ENCODE measurements at places on chromosomes 12 and 14.

GRCh38 chr12:45298721-45299692 lies 83.1 kb downstream of the ANO6 start:
- no peak for DNase-seq

DNA sequence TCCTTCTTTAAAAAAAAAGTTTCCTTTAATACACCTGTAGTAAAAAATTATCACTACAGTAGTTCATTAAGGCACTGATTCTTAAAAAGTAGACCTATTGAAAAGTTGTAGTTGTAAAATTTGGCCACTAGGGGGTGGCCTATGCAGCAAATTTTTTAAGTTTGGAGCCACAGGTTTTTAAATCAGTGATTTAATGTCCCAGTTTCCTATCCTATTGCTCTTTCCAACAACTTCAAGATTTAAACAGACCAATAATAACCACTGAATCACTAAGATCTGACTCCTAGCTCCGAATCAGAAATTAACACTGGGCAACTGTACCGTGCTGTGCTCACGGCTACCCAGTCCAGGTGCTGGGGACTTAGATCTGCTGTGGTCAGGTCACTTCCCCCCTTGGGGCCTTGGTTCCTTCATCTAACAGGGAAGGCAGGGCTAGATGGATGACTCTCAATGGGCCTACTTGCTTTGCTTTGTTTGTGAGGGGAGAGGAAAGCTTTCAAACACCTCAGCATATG lies 279.3 kb downstream of the MED13L start:
- no peak for DNase-seq

GRCh38 chr12:41967668-41968500 lies 176.8 kb downstream of the GXYLT1 start:
- DNase-seq, result no peak

- DNase-seq, result no peak
These were observed 3.5 kb upstream of the RNU6-8 start for GRCh38 chr14:32206552-32206951.

DNA sequence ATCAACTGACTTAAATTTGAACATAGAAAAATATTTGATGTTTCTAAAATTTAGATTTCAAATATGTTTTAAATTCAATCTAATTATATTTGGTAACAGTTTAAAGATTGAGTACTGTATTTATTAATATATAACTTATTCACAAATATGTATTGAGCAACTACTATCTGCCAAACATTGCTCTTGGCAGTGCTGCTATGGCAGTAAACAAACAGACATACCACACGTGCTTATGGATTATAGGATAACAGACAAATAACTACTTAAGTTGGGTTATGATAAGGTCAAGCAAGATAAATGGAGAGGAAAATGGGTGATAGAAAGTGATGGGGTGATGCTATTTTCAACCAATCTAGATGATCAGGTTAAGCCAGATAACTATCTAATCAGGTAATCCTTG lies 538.1 kb downstream of the C12orf50 start:
- no peak for DNase-seq

DNA sequence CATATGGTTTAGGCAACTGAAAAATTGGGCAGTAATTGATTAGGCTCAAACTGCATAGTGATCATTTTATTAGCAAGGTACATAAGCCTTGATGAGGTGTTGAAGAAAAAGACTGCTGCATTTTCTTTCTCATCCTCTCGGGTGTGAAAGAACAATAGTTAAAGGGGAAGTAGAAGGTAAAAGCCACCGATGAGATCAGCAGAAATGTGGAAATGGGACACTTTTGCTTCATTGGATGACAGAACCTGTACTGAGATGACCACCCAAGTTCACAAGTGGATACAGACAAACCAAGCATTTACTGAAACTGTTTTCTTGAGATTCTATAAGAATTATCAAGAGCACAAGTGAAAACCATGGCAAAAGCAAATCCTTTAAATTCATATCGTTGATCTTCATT lies 184.0 kb downstream of the TMX1 start:
- no peak for DNase-seq

GRCh38 chr12:5969974-5970690 lies 25.1 kb upstream of the ANO2 start:
- no peak for DNase-seq

DNA sequence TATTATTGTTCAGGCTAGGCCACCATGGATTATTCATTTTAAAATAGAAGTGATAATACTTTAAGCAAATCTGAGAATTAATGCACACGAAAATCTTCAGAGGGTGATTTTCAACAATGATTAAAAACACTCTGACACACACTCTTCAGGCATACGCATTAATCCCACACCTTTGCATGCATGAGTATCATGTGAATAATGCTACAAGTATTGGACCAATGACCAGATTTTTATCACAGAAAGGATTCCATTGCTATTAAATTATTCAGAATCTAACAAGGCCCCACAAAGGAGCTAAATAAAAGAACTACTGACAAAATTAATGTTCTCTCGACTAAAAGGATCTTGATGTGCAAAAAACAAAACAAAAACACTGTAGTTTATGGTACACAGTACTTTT lies 11.1 kb downstream of the EPS8 start:
- DNase-seq, result no peak

- no peak for DNase-seq
These were observed 41.1 kb downstream of the ACSM4 start for GRCh38 chr12:7344833-7345606.

- no peak for DNase-seq
These were observed 25.8 kb downstream of the KTN1 start for GRCh38 chr14:55605793-55606192.

DNA sequence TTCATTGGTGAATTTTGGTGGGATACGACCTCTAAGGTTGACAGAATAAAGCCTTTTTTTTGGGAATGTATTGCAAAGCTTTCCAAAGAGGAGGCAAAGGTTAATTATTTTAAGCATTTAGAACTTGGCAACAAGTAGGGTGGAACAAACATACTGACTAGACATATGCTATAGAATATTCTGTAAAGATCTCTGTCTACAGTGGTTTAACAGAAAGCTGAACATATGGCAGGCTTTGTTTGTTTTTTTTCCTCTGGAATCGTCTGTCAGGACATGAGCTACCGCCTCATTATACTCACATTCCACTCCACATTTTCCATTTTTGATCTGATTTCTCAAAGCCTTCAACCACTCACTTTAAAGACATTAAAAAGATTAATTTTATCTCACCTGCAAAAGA lies 153.4 kb upstream of the PELI2 start:
- DNase-seq, result no peak

DNA sequence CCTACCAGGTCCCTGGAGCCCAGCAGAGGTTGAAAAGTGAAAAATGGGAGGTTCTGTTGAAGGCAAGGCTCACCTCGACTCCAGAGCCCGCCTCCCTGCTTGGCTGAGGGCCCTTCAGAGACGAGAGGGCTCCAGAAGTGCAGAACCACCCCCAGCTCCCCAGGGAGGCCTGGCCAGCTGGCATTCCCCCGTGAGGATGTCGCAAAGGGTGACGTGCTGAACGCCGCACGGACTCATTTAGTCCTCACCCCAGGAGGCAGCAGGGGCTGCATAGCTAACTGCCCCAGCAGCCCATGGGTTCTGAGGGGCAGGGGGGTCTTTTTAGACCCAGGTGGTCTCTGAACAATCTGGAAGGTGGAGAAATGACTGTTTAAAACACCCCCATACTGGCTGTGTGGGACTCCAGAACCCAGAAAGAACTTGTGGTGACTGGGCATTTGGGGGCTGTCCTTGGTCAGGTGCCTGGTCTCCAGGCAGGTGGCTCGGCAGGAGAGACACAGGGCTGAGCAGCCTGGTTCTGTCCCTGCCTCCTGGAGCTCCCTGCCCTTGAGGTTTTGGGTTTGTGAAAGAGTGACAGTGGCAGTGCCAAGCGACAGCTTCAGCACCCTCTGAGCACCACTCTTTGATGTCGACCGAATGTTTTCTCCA lies 32.0 kb downstream of the ANAPC7 start:
- DNase-seq, result no peak

DNA sequence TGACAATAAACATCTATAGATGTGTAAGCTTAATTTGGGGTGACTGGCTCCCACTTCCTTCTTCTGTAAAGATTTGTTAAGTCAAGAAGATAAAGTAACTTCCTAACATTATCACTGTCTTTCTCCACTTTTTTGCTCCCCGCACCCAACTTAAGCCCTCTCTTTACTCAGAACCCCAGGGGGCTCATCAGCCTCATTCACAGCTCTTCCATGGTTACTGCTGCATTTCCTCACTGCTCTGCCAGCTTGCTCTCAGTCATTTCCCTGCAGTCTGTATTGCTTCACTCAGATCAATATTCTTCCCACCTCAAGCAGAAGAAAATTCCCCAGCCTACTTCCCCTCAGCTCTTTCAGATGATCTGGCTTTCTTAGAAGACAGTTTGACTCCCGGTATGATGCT lies 102.0 kb downstream of the PIK3C2G start:
- no peak for DNase-seq

DNA sequence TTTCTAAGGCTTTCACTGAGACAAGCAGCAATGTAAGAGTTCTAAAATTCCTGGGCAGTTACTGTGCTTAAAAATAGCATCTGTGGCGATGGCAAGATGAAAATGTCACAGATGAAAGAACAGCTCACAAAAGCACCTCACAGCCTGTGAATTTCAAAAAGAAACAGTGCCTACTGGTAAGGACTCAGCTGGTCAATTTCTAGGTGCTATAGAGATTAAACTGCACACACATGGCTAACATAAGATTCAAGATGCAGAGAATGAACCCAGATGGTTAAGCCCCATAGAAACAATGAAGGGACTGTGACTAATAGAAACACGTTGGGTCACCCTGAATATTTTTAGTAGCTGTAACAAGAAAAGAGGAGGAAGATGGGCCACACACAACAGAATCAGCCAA lies 12.0 kb upstream of the IL26 start:
- DNase-seq, result no peak

DNA sequence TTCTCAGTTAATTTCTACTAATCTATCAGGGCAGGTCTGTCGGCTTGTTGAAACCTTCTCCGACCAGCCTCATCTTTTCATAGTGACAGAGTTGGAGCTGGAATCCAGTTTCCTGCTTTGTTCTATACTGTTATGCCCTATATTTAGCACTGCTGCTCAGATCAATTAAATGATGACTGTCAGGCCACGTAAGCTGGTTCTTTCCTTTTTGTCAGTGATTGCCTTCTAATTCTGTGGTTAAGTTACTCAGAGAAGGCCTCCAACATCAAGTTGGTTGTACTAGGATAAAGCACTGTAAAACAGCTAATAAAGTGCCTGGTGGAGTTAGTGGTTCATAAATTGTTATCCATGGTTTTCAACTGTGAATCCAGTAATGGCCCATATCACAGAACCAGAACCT lies 22.6 kb downstream of the DERA start:
- no peak for DNase-seq

- DNase-seq, result no peak
These were observed 7.8 kb downstream of the SLC38A1 start for GRCh38 chr12:46260913-46261476.

DNA sequence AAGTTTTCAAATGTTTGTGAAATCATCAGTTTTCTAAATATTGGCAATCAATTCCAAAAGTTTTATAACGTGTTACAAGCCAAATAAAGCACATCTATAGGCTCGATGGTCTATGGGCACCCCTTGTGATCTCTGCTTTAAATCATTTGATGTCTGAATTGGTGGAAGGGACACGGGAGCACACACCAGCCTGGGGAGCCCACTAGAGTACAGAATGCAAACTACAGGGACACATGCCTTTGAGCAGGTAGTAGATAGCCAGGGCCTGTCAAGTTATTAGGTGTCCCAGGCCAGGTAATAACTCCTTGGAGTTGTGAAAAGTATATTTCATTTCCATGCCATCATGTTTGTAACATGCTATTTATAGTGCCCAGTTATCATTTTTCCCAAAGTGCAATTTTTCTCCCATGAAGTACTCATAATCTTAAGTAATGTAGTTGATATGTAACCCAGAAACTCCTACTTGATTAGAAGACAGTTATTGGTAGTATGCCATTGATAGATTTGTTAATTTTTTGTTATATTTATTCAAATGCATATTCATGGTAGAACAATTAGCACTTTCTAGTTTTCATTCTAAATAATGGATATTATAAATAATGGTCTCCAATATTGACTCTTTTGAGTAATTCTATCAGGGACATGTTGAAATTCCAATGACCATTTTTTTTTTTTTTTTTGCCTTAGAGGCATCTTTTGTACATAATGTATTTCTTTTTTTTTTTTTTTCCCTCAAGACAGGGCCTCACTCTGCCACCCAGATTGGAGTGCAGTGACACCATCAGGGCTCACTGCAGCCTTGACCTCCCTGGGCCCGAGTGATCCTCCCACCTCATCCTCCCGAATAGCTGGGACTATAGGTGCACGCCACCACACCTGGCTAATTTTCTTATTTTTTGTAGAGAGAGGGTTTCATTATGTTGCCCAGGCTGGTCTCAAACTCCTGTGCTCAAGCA lies 96.9 kb upstream of the FGD4 start:
- DNase-seq, result no peak

GRCh38 chr14:101838476-101838875 lies 77.0 kb downstream of the PPP2R5C start:
- DNase-seq, result no peak
